ENCODE measurements at places on chromosomes 3 and 15. TPM values are rescaled to one million over a fixed set of nuclear protein-coding genes. Genes with fewer than 3 reads are reported as not detected.

The MME gene
- total RNA-seq: 21.2 TPM

The SCN5A gene
- 0.05 TPM for total RNA-seq

The CPNE9 gene
- 0.14 TPM for total RNA-seq

The SEC62 gene
- total RNA-seq: 61.7 TPM

The IQCF5 gene
- not detected for total RNA-seq

The ZNF660 gene
- 3.1 TPM for total RNA-seq

The NPAP1 gene
- under 0.01 TPM for total RNA-seq

The SLCO3A1 gene
- total RNA-seq: 1.6 TPM

The GPR15 gene
- 0.47 TPM for total RNA-seq

The HIGD2B gene
- total RNA-seq: 0.09 TPM

The CBLB gene
- total RNA-seq: 9.1 TPM

The NT5DC2 gene
- total RNA-seq: 18.1 TPM

DNA sequence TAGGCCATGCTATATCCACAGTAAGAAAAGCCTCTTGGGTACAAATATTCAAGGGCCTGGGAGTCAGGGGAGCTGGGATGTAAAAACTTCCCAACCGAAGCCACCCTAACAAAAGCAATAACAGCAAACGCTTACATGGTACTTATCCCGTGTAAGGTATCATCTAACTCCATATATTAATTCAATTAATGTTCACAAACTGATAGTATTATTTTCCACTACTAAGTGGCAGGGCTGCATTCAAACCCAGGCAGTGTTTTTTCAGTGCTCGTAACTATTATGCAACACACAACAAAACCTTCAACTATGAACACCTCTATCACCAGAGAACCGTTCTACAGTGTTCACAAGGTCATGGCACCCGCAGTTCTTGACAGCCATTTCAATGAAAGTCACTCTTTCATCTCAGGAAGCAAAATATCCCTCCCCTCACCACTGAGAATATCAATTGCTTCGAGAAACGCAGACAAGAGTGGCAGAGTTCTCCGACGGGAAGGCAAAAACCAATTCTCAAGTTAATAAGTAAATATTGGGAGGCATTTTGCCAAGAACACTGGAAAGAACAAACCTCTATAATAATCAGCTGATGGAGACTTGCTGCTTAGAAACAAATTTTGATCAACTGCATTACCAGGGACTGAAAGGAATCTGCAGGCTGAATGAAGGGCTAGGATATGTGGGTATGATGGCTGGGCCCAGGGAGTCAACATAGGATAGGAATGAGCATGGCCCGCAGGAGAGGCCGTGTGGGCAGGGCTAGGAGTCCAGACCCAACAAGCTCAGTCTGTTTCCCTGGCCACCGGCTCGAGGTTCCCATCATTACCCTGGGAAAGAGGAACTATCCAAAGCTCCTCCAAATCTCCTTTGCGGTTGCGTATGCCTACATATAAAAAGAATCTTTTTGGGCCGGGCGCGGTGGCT is 72.3 kb downstream of the XXYLT1 start:
- no peak for DNase-seq

- DNase-seq: no peak
These were observed 13.5 kb downstream of the AHSG start for GRCh38 chr3:186626254-186626847.

- DNase-seq: no peak
These were observed 30.9 kb upstream of the RARB start for GRCh38 chr3:25397150-25397549.

DNA sequence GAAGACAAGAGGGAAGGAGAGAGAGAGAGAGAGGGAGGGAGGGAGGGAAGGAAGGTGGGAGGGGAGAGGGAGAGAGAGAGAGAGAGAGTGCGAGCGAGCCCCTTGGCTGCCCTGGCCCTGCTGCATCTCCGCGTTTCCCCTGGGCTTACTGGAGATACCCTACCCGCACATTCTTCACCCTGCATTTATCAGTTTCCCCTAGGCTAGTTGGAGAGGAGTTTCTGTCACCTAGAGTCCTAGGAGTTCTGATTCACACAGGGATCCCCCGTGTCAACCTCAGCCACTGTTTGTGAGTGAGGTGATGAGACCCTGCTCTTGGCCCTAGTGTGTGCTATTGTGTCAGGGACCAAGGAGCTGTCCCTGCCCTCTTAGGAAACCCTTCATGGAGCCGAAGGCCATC is 18.7 kb downstream of the BHLHE40 start:
- DNase-seq: no peak

- no peak for DNase-seq
These were observed 102.1 kb downstream of the FBXL22 start for GRCh38 chr15:63699101-63699785.

- DNase-seq: no peak
These were observed 9.5 kb upstream of the SEMA7A start for GRCh38 chr15:74443100-74443909.

DNA sequence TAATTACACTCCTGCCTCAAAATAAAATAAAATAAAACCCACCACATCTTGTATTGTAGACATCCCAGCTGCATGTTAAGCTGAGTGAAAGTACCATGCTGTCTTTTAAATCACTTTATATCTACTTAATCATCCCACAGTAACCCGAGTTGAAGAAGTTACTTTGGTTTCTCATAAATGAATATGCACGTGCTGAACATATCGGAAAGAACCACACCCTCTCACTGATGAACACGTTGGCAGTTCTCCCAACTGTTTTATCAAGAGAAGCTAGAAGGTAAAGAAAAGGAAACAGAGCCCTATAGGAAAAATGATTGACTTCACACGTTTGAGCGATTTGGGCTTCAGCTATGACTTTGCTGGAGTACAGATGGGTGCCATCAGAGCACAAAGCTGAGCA is 15.9 kb upstream of the TM4SF19 start:
- no peak for DNase-seq

DNA sequence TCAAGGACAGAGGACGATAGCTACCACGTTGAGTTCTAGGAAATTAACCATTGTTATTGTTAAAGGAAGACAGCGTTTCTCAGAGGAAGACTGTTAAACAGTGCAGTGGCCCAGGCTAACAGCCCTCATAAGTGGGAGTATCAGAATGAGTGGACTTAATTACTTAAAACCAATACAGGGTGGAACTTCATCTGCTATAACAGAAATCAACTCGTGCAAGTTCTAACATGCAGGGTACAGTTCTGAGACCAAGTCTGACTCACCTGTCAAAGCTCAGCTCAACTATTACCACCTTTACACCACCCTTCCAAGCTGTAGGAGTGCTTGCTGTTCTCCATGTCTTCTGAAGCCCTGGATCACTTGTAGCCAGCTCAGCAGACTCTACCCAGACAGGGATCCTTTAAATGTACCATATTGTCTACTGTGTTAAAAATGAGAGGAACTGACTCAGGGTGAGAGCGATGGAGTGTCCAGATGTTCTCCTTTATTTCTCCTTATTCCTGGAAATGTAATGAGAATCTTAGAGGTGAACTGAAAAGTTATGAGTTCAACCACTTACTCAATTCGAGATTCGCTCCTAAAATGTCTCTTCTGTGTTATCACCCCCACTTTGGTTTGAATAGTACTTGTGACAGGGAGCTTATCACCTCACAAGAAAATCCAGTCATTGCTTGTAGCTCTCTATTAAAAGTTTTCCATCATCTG is 26.5 kb downstream of the CD86 start:
- DNase-seq: no peak

- no peak for DNase-seq
These were observed 10.4 kb downstream of the SPG21 start for GRCh38 chr15:64979252-64979710.

- no peak for DNase-seq
These were observed 103.1 kb upstream of the UNC13C start for GRCh38 chr15:53875139-53875538.

DNA sequence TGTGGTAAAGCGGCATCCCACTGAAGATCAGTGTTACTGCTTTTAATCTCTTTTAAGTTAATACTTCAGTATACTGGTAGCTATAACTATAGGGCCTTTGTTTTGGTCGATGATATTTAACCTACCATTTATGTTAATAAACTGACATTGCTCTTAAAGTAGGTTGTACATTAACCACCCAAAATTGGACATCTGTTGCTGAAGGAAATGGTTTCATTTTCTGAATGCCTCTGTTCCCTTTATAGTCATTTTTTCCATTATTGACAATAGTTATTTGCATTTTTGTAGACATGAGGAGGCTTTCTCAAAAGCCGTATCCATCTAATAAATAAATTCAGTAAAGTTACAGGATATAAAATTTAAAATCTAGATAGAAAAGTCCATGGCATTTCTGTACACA is 252.4 kb upstream of the UBE2E1 start:
- no peak for DNase-seq

DNA sequence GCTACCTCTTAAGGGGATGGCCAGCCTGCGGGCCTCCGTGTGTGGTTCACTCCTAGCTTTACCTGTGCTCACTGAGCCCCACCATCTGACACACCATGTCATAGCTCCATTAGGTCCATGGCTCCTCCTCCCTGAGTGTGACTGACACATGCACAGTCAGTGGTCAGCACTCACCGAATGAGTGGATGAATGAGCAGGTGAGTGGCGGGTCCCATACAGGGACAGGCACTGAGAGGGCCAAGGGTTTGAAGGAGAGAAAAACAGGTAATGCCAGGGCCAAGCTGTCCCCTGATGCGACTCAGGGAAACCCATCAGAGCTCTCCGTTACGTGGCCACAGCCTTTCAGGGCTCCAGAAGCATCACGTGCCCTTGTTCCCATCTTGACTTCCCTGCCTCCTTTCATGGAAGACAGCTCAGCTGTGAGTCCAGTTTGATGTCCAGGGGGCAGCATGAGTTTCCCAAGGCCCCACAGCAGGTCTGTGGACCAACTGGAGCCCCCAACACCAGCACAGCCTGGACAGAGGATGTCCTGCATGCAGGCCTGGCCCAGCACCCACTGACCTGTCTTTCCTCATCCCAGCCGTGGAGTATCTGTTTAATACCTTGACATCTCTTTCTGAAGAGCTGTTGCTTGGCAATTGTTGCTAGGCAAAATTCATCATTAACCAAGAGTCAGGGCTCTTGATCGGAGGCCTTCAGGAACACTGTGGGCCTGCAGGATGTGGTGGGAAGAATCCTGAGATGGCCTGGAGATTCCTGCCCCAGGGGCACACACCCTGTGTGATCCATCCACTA is 84.4 kb downstream of the PLXNA1 start:
- no peak for DNase-seq

DNA sequence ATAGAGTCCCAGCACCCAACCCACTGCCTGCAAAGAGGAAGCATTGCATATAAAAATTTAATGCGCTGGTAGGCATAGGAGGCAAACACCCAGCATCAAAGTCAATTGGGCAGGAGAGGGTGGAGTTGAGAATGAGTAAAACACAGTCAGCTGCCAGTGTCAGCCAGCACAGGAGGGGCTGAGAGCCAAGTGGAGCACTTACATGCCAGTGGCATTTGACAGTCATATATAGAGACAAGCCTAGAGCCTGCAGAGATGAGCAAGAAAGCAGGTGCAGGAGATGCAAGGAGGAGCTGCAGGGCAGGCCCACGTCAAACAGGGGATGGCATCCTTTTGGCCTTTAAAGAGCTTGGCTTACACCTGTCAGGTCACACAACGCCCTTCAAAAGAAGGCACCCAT is 27.6 kb upstream of the ZFAND6 start:
- peak; percentile 59 for DNase-seq

GRCh38 chr3:46695962-46696894 is 2.7 kb upstream of the ALS2CL start:
- DNase-seq: no peak

- DNase-seq: no peak
These were observed 5.2 kb downstream of the GPX1 start for GRCh38 chr3:49352890-49353421.

DNA sequence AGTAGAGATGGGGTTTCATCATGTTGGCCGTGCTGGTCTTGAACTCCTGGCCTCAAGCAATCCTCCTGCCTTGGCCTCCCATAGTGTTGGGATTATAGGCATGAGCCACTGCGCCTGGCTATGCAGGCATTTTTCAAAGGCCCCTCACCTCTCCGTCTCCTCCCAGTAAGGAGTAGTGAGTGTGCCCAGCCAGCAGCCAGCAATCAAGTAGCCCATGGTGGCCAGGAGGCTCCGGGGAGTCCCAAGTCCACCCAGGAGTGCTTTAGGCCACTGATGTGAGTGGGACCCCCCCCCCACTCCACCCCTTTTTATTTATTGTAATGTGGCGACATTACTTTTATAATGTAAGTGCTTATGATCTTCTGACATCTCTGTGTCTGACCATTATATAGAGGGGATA is 8.1 kb downstream of the ISG20 start:
- DNase-seq: no peak

GRCh38 chr15:42092398-42093318 is 1.7 kb downstream of the PLA2G4D start:
- DNase-seq: no peak

GRCh38 chr3:44880284-44880683 is 5.9 kb downstream of the TGM4 start:
- DNase-seq: no peak

DNA sequence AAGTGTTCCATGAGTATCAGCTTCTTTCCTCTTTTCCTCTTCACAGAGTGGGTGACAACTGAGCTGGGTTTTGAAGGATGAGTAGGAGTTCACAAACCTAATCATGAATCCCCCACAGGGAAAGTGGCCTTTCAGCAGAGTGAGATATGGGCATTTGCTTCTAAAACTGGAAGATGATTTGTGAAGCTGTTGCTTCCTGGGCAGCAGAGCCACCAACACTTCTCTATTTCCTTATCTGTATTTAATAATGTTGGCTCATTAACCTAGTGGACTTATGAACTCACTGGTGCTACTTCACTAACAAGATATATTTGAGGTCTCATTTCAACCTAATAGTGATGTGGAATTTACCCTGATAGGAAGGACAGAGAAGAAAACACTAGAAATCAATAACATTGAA is 152.8 kb downstream of the SYNPR start:
- no peak for DNase-seq

DNA sequence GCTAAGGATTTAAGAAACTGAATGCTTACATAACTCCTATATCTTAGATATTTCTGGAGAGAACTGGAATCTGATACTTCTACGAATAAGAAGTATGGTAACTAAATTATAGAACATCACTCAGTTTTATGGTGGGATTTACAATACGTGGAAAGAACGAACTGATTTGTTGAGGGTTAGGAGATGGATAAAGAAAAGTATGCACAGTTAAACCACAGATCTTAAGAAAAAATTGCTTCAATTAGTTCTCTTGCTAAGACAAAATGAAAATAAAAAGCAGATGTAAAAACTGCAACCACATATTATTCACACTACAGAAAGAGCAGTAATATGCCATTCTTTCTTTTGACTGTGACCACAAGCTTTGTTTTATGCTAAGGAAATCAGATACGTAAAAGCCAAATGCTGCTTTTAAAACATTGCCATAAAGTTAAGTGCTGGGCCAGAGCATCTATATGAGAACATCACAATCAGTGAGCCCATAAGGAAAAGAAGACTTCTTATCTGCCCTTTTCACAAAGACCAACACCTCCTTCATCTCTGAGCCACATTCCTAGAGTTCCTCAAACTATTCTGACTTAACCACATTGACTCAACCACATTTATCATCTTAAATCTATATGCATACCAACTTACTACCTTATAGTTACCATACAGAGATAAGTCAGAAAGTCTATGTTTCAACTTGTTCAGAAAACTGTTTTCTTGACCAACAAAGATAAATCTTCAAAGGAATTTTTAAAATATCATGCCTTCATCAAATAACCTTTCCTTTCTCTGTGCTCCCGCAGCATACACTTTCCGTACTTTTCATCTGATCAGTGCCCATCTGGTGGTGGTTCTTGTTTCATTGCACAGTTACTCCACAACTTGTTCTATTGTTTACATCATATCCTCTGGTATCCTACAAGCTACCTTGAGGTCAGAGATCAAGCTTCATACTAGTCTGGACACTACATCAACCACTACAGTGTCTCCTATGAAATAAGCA is 61.7 kb downstream of the FSIP1 start:
- DNase-seq: peak; percentile 23

GRCh38 chr3:7813365-7813764 is 688.3 kb upstream of the LMCD1 start:
- DNase-seq: no peak

Data from thymus (tissue), 14 donors.